Subcutaneous preadipocyte (primary cell): ENCODE measurements at places on chromosomes 6 and 20. TPM values are rescaled to one million over a fixed set of nuclear protein-coding genes. Genes with fewer than 3 reads are reported as not detected.

The PET117 gene
- total RNA-seq = 8.2 and 8.5 TPM in 2 replicates

The CLPSL2 gene
- not detected in 2 replicates for total RNA-seq

The CRISP3 gene
- total RNA-seq = not detected in 2 replicates

The RAET1L gene
- total RNA-seq = not detected in 2 replicates

The COL21A1 gene
- total RNA-seq = 5.3 and 11.4 TPM in 2 replicates

The PGC gene
- total RNA-seq = not detected in 2 replicates

The NRN1 gene
- 29.0 and 51.4 TPM in 2 replicates for total RNA-seq

The CDC25B gene
- total RNA-seq = 66.9 and 91.1 TPM in 2 replicates

The MMS22L gene
- 12.1 and 26.2 TPM in 2 replicates for total RNA-seq

The MBOAT1 gene
- 6.2 and 7.6 TPM in 2 replicates for total RNA-seq
